ENCODE measurements at places on chromosomes 13 and 19. TPM values are rescaled to one million over a fixed set of nuclear protein-coding genes. Genes with fewer than 3 reads are reported as not detected.

The RFX2 gene
- 6.1 TPM for total RNA-seq

The NALCN gene
- total RNA-seq = 13.6 TPM

The SERP2 gene
- 9.9 TPM for total RNA-seq

The KISS1R gene
- not detected for total RNA-seq

The SKA3 gene
- total RNA-seq = 5.3 TPM

The C13orf42 gene
- total RNA-seq = not detected

The C1QTNF9 gene
- total RNA-seq = not detected

The ZNF274 gene
- 23.9 TPM for total RNA-seq

The KANK3 gene
- total RNA-seq = 0.53 TPM

The ACP5 gene
- total RNA-seq = 0.44 TPM

The TSKS gene
- 0.06 TPM for total RNA-seq

Measured in aortic smooth muscle cell (primary cell).